ENCODE measurements at places on chromosomes 7 and 10. TPM values are rescaled to one million over a fixed set of nuclear protein-coding genes. Genes with fewer than 3 reads are reported as not detected.

The SEMA3E gene
- total RNA-seq, result not detected

The CCL24 gene
- total RNA-seq, result 39.5 TPM

The CREB5 gene
- total RNA-seq, result 21.2 TPM

The CADPS2 gene
- 12.2 TPM for total RNA-seq

The PNLIP gene
- not detected for total RNA-seq

The MLLT10 gene
- 58.1 TPM for total RNA-seq

Data from spleen (tissue), 13 donors.